ENCODE measurements at places on chromosomes 12 and 14.
A peak's percentile ranks its signal among the peaks of the same experiment; 100 is the strongest.

DNA sequence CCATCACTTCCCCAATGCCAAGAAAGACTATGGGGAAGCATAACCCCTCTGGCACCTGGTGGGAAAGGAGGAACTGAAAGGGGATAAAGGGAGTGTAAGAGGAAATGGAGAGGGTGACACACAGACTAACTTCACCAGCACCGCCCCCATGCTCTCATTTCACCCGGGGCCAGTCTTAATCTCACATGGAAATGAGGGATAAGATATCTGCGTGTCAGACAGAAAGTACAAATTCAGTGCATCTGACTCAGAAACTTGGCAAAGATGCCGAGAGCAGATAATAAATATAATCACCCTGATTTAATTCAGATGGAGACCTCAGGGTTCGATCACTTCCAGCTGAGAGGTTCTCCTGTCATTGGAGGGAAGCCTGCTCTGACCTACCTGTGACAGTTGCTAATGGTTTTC is 191.6 kb downstream of the DUSP6 start:
- no peak for DNase-seq

- DNase-seq, result no peak
Observed at GRCh38 chr14:37056473-37056872, 115.9 kb downstream of the SLC25A21 start.

DNA sequence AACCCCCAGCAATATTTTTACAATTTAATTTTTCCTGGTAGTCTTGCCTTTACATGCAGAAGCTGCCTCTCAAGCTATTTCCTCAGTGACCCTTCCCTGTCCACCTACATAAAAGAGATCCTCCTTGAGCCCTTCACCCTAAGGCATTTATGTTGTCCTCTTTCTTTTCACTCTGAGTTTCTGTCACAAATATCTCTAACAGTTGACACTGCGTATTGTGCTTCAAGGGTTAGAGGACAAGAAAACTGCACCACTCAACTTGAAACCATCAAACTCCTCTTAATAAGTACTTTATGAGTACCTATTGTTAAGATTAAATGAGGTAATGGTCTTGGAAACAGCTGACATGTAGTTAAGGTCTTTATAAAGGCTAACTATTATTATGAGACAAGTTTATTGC is 557.7 kb downstream of the TRHDE start:
- no peak for DNase-seq

DNA sequence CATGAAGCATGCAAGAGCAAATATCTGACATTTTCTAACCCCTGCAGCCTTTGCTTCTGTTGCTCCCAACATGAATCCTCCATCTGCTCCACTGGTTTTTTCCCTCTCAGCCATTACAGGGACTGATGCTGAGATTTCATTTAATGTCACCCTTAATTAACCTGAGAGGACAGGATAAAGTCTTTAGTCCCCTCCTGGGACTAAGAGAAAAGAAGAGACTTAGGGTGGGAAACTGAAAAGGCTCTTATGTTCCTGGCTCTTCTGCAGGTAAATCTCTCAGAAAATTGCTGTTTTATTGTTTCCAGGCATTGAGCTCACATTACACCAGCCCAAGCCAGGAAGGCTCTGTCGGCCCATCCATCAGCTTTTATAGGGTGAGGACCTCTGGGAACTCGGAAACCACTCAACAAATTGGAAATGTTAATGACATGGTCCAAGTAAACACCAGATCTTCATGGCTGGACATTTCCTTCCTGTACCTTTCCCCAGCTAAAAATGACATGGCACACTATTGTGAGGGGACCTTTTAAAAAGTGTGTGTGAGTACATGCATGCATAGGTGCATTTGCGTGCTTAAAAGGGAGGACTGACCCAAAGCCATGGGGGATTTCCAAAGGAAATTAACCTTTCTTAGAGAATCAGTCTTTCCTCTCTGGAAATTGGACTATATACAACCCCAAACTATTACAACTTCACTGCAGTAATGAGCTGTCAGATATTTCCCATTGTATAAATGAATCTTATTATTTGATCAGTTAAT is 408.1 kb upstream of the TMTC1 start:
- no peak for DNase-seq

GRCh38 chr14:98408024-98408555 is 863.9 kb downstream of the BCL11B start:
- no peak for DNase-seq

DNA sequence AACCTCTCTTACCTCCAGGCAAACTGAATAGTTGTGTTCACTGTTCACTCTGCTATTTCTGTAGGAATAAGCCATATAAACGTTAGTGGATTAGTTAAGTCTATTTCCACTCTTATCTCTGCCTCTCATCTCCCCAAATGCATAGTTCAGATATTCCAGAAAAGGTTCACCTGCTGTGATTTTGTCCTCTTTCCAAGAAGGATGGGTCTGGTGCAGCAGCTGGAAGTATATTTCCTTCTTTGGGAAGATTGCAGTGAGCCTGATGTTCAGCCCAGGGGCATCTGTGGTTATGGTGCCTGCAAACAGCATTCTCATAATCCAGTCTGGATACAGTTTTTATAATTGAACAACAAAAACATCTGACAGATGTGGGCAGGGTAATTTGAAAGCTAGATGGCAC is 97.7 kb downstream of the TPH2 start:
- DNase-seq, result no peak

DNA sequence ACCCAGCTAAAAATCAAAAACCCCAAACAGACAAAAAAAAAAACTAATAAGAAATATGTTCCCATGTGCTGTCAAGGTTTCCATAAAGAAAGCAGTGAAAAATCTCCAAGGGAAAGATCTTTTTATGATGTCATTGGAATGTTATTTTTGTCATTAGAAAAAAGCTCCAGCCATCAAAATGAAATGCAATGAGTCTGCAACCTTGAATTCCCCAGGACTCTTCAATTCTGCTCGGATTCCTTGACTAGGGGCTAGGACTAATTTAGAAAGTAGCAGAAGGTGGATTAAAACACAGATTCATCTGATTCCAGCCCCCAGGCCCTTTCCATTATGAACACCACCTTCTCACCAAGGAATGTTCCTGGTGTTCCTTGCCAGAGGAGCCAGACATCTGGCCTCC is 6.0 kb upstream of the PCNX1 start:
- no peak for DNase-seq

DNA sequence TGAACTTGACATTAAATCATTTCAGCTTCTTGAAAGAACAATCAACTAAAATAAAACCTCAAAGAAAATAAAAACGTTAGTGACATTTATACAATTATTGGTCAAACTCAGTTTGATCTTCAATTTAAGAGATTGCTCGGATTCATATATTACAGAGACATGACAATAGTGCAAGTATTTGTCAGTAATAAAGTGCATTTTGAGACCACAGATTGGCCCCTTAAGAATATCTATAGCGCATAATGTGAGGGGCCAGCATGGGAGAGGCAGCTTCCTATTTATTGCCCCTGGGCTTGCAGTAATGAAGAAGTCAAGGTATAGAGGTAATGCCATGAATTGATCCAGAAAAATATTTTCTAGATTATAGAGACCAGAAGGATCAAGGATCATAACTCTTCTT is 552.3 kb downstream of the VRK1 start:
- DNase-seq, result no peak

GRCh38 chr12:6370994-6371754 is 4.2 kb downstream of the SCNN1A start:
- no peak for DNase-seq

DNA sequence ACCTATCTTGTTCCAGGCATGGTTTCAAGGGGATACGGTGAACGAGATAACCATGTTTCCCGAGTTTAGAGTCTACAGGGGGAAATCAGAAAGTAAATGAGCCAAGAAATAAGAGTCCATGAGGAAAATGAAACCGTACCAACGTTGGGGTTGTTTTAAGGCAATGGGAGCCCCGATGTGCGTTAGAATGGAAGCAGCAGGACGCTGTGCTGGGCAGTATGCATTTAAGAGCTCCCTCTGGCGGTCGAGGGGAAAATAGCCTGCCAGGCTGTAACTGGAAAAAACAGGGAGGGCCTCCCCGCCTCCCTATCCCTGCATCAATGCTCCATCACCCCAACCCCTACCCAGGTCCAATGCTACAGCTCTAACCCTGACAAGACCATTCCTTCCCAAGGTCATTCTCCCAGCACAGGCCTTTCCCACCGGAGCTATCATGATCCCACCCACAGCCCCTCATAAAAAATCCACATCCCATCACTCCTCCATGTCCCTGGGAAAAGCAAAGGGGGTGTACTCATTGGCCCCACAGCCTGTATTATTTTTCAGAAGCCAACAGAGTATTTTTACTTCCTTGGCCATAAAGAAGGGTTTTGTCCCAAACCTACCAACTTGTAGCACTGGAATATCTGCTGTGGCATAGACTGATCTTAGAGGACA is 226.3 kb upstream of the NOS1 start:
- DNase-seq, result peak; percentile 50

GRCh38 chr12:122894193-122895121 is 1.5 kb downstream of the VPS37B start:
- no peak for DNase-seq

DNA sequence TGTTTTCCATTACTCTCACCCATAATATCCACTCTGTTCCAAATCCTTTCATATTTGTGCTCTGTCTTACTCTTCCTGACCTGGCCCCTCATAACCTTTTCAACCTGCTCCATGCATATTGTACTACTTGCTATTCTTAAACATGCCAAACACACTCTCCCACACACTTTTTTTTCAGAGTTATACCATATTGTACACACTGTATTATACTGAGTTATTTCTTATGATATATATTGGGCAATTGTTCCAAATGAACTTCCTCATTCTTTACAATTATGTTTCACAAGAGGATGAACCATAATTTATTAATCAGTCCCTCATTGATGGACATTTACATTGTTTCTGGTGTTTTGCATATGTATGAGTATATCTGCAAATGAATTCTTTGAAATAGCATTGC is 18.5 kb downstream of the ATL1 start:
- DNase-seq, result no peak

DNA sequence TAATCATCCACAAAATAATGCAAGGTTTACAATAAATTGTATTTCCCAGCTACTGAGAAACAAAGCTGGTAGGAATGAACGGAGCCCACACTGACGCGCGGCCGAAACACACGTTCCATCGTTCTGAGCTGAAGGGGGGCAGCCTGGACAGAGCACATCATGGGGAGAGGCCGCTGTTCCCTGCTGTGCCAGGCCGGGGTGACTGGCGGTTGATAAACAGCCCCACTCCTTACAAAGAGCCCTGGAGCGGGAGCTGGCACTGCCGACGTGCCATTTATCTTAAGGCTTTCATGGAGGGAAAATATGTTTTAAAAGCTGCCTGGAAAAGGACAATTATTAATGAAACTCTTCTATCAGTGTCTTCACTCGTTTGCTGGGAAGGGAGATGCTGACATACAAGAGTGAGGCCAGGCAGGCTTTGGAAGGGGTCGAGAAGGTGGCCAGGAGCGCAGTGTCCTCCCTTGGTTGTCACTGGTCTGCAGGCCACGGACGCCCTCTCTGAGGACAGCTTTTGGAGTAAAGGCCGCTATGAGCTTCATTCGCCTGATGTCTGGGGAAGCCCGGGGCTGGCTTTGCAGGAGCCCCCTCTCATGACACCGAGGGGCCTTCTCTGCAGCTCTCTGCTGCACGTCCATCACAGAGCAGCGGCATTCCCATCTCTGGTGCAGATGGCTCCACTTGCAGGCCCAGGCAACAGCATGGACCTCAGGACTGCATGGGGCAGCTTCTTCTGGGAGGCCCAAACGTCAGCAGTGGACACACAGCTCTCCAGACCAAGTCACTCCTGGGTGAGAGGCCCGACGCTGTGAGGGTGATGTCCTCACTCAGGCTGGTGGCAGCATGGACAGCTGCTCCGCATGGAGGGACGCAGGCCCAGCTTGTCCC is 355.3 kb upstream of the SFSWAP start:
- DNase-seq, result no peak

DNA sequence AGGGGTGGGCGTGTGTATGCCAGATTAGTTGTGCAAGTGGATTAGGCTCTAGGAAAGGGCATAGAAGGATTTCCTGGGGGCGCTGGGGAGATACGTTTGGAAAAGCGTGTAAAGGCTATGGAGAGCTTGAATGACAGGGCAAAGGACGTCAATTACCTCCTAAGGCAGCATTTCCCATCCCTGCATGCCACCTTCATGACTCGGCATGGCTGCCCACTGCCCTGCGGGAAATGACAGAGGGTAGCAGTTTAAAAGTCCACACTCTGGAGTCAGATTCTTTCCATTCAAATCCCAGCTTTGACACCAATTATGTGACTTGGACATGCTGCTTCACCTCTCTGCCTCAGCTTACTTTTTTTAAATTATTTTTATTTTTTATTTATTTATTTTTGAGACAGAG is 14.8 kb upstream of the TMEM229B start:
- DNase-seq, result no peak

DNA sequence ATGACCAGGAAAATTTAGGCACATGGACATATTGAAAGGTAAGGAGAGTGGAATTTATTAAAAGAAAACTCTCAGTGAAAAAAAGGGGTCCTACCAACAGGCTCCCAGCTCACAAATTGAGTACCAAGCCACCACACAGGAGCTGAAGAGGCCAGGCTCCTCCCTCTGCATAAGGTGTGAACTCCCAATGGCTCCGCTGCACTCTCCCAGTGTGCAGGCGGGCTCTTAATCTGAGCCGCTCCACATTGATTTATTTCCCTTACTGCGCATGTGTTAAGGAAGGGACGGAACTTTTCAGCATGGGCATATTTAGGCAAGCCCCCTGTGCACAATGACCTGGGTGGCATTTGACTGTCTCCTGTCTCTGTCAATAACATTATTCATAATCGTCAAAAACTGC is 68.6 kb upstream of the PLEKHG7 start:
- no peak for DNase-seq

- no peak for DNase-seq
Observed at GRCh38 chr12:77025782-77026314, 39.5 kb downstream of the E2F7 start.

DNA sequence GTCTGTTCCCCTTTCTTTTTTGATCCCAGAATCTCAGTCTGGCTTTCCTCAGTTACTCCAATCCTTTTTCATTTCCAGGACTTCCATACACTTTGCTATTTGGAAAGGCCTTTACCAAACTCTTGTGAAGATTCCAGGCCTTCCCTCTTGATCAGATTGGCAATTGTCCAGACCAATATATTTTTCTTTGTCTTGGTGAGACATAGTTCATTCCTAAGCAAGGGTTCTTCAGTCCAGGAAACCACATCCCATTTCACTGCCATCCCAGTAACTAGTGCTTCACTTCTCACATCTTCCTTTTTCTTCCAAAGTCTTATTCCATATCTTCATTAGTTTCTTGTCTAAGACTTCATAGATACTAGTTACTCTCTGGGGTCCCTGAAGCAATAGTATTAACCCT is 2.1 kb upstream of the PTPRQ start:
- DNase-seq, result no peak

Measured in OCI-LY7 (cell line).